ENCODE measurements at places on chromosomes 6 and 20.

DNA sequence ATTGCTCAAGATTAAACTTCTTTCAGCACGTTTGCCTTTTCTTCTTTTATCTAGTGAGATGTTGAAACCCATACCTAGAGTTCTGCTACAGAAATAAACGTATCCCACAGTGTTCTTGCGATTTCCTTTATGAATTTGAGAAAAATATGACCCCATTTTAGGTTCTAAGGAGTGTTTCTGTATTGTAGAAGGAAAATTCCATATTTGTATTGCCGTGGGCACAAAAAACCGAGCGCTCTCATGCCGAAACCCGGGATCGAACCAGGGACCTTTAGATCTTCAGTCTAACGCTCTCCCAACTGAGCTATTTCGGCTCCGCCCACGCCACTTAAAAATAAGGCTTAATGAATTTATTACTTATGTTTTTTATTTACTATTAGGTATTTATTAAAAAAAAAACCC lies 23.7 kb downstream of the ZNF311 start:
- peak; percentile 77 for DNase-seq

- DNase-seq, result no peak
Measured at GRCh38 chr20:31608251-31608945, 3.3 kb downstream of the ID1 start.

DNA sequence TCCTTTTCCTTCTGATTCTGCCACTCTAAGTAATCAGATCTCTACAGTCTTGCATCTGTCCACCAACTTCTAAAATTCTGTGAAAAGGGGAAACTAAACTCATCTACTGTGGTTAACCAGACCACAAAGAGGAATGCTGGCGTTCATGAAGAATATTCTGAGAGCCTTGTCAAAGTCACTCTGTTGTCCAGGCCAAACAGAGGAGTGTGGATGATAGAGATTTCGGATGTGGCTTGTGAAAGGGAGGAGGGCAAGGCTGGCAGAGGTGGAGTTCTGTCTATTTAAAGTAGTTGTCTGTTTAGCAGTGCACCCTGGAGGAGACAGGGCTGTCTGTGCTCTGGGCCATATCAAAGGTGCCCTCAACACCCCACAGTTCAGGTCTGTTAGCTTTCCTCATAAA lies 33.9 kb downstream of the CCN2 start:
- DNase-seq, result no peak

GRCh38 chr6:70563530-70563929 lies 3.2 kb upstream of the SDHAF4 start:
- no peak for DNase-seq

DNA sequence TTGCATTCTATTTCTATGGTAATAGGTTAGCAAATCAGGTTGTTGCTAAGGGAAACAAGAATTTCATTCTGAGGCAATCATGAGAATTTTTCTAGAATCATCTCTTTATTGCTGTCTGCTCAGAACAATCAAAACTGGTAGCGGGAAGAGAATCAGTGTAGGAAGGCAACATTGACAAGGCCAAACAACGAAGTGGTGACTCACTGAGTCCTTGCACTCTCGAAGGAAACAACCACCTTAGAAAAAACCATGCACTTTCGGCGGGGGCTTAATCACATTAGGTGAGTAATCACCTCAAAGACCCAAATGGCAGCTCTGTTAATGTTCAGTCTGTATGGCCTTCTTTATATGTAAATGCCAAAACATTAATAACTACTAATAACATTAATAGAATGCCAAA lies 78.8 kb upstream of the MAP7 start:
- no peak for DNase-seq

GRCh38 chr20:48794360-48794759 lies 33.4 kb downstream of the PREX1 start:
- no peak for DNase-seq
